ENCODE measurements at places on chromosomes 2 and 18. TPM values are rescaled to one million over a fixed set of nuclear protein-coding genes. Genes with fewer than 3 reads are reported as not detected.
A peak's percentile ranks its signal among the peaks of the same experiment; 100 is the strongest.

DNA sequence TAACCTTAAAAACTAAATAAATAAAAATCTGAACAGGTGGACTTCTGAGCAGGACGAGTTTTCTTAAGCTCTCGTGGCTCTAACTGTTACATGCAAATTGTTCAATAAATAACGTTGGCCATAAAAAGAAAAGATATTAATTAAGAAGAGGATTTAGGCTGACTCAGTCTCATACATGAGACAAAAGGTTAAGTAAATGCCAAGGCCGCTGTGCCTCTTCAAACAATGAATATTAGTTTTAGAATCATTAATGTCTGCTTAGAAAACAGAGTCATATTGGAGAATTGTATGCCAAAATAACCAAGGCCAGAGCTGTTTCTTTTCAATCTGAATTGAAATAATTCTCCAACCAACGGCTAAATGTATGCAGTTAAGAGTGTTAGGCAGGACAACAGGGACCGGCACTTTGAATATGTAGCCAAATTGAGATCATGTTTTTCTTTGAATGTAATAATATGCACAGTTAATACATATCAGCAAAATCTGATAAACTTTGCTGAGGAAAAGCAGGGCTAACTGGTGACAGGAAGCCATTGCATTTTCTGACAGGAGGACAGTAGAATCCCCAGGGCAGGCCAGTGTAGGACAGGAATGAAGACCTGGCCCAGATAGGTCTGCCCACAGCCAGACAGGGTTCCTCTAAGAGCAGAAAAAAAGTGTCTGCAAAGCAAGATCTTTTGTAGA lies 1041.4 kb upstream of the FANCL start:
- DNase-seq: no peak

DNA sequence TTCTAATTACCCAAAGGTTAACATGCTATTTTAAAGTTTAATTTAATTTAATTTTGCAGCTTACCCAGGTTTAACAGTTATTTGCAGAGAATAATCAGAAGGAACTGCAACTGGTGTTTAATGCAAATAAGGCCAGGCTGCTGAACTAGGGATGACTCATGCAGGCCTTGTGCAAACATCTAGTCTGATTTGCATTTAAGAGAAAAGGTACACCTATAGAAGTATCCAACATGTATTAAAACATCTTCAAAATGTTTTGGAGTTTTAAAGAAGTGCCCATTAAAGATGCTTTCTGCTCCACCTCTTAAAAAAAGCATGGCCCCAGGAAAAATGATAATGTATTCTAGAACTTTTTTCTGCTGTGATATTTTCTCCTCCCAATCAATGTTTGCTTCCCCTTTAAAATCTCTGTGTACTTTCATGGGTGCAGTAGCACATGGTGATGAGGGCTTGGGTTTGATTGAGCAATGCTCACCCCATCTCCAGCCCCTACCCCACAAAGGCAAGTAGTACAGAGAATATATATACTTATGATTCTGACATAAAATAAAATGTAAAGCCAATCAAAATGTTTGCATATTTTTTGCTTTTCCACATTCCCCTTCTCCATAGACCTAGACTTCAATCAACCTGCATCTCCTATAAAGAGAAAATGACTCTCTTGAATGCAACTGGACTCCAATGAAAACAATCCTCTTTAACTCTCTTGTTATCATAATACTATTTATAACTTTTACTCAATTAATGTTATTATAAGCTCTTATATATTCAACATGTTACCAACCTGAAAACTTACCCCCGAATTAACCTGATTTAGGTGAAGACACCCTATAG lies 54.1 kb downstream of the ATP8B1 start:
- no peak for DNase-seq

- no peak for DNase-seq
Measured at GRCh38 chr18:57627488-57627887, 5.9 kb upstream of the NARS1 start.

- peak; percentile 40 for DNase-seq
Measured at GRCh38 chr2:191500884-191501560, 176.9 kb upstream of the NABP1 start.

- no peak for DNase-seq
Measured at GRCh38 chr18:76378526-76379215, 116.4 kb downstream of the ZNF516 start.

DNA sequence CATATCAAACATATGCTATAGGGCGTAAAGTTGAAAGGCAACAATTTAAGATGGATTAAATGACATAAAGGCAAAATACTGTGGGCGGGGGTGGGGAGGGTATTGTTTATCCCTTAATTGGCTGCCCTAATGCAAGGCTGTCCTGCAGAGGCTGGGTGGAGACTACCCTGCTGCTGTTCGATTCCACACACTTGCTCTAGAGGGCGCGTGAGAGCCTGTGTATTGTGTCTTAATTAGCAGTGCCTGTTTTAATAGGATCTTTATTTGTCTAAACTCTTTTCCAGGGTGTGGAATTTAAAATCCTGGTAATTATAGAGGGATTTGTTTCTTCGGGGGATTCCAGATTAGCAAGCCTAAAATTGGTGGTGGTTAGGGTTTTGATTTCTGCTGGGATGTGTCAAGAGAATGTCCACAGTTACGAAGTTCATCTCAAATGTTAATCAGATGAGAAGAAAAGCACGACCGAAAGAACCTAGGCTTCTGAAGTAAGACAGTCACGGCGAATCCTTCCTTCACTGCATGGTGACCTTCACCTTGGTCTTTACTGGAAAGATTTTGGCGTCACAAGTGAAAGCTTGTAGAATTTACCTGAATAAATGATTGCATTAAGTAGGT lies 103.5 kb upstream of the MAP3K20 start:
- no peak for DNase-seq

DNA sequence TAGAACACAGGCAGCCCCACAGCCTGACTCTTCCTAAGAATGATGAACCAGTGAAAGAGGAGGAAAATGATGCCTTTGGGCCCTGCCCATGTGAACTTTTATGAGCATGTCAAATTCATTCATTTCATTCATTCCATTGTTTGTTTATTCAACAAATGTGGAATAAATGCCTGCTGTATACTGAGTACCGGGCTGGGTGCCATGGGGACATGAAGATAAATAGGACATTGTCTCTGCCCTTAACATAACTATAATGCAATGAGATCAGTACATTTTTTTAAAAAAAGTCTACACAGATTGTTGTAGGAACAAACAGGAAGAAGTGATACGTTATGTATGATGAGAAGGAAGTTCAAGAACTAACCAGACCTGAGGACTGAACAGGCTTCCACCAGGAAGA lies 14.7 kb downstream of the MREG start:
- DNase-seq: no peak

GRCh38 chr2:65430603-65431420 lies 1.6 kb downstream of the SPRED2 start:
- DNase-seq: peak; percentile 40

DNA sequence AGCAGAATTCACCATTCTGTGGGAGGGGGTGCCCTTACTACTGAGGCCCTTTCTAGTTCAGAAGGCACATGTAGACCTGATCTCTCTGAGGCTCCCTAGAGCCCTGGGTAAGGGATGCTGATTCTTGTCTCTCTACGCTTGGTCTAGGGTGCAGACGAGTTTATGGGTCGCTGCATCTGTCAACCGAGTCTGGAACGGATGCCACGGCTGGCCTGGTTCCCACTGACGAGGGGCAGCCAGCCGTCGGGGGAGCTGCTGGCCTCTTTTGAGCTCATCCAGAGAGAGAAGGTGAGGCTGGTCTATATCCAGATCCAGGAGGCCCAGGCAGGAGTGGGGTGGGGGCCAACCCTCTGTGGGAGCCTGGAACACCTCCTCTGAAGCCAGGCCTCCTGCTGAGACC lies 147.2 kb downstream of the DYSF start:
- DNase-seq: no peak

DNA sequence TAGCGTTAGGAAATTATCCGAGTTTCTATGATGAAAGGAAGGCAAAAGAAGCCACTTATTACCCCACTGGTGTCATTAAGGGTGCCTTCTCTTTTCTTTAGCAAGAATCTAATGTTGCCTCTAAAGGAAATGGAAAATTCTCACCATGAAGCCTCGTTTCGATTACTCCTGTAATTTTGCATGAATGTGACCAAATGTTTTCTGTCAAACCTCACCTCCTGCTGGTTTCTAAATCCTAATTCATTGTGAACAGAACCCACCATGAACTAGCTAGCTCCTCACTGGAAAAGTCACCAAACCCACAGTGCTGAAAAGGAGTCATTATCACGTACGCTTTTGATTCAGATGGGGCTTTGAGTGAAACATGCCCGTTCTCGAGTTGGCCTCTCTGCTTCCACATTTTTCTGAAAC lies 119.9 kb downstream of the COPS8 start:
- no peak for DNase-seq

DNA sequence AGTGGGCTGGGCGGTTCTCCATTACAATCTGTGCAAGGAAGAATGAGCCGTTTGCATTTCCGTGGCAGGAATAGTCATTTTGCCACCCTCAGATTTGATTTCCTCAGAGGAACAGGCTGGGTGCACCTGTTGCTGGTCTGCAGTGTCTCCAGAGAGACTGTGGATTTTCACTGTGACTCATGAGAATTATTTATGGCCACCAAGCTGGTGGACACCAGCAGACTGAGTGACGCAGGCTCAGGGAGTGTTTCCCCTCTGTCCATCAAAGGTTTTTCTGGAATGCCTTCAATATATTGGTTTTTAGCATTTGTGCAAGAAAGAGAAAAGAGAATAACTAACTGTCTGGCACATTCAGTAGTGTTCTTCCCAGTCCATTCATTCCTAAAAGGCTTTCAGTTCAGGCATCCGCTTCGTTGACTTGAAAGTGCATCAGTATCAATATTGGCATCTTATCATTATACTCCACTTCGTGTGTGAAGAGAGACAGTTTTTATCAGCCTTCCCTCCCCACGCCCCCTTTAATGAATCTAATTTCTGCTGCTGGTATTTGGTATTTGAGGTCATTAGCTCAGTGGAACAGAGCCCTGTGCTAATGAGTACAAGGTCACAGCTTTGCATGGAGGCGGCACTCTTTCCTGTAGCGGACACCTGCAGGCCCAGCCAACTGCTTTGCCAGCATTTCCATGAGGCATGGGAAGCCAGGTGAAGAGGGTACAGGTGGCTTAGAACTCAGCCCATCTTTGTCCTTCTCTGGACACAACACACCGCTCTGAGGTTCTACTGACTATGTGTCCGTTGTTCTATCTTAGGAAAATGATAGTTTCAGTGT lies 39.9 kb downstream of the PRKCE start:
- DNase-seq: no peak

DNA sequence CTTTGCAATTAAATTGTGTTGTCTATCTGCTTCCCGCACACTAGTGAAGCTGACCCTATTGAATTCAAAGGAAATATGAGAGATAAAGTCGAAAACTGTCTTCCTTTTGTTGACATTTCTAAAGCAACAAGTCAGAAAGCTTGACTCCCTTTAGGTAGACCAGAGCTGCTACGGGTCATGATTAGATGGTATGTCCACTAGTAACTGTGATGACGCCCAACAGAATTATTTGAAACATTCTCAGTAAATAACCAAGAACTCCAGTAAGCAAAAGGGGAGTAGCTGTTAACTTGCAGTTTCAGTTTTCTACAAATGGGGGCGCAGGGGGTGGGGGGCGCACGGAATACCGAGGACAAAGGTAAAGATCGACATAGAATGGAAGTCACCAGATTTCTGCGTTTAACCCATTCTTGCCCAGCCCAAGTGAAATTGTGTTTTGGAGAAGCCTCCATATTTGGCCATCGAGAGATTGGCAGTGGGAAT lies 56.4 kb downstream of the CRIM1 start:
- DNase-seq: no peak

DNA sequence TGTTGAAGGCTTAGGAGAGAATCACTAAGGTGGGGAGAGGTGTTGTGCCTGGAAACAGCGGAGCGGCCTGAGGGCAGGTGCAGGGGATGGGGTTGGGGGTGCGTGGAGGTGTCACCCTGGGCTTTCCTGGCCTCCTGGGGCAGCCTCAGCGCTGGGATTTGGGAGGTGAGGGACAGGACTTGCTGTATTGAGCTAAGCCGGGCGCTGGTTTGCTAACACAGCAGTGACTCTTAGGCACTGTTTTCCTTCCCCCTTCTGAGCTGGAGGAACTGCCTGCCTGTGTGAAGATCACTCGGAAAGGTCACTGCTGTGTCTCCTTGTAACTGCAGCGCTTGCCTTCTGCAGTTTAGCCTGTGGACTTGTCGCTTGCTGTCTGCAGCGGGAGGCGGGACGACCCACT lies 21.2 kb downstream of the PRELID3A start:
- DNase-seq: no peak

- DNase-seq: no peak
Measured at GRCh38 chr18:3256693-3257626, 5.0 kb upstream of the MYL12B start.

DNA sequence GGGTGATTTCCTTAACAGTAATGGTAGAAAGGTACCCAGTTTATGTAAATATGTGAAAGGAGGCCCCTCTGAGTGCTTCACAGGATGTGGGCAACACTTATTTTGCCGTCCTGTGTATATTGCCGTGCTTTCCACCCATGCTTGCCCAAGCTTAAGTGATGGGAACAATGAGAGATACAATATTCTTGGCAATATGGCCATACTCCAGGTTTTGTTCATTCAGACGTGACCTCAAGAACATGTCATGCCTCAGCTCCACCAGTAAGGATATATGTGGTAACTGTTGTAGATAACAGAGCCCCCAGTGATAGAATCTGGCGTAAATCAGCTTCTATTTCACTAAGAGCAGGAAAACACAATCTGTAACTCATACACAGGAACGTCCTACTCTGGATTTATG lies 318.7 kb downstream of the PTPRM start:
- DNase-seq: no peak

- DNase-seq: no peak
Measured at GRCh38 chr18:7593218-7593819, 26.2 kb downstream of the PTPRM start.

DNA sequence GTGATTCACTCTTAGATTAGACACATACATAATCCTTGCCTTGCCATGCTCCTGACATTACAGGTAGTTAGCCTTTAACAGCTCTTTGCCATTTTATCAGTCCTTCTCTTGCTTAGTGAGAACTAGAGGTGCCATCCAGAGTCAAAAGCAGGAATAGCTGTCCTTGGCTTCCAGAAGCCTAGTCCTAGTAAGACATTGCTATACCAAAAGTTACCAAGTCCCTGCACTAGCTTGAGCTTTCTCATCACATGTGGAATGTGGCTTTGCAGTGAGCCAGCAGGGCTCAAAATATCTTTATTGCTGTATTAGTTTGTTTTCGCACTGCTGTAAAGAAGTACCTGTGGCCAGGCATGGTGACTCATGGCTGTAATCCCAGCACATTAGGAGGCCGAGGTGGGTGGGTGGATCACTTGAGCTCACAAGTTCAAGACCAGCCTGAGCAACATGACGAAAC lies 104.7 kb upstream of the NOSTRIN start:
- no peak for DNase-seq

GRCh38 chr2:208266553-208266893 lies 468 bp downstream of the PIKFYVE start:
- no peak for DNase-seq

- DNase-seq: no peak
Measured at GRCh38 chr18:63107171-63107845, 212.3 kb downstream of the BCL2 start.

Gene DNPEP
- total RNA-seq: 73.2 TPM

Gene CHRND
- total RNA-seq: not detected

Gene DSG4
- total RNA-seq: 0.09 TPM

Gene SCLY
- total RNA-seq: 20.4 TPM

Gene DSG3
- 0.09 TPM for total RNA-seq

Gene LYG2
- not detected for total RNA-seq

Gene TEKT4
- total RNA-seq: not detected

Gene SOWAHC
- total RNA-seq: 16.8 TPM

Gene DSEL
- total RNA-seq: 6.4 TPM

Data from mesothelial cell of epicardium (in vitro differentiated cells).